Activated T-helper 1 cell treated with anti-CD3 and anti-CD28 coated beads, Interleukin-2, amount 50 U/mL, for 16 hours (primary cell): ENCODE measurements at places on chromosomes 3 and 15.

- no peak for DNase-seq
Observed at GRCh38 chr3:195828762-195829161, 17.0 kb upstream of the MUC4 start.

GRCh38 chr3:133192967-133193366, 154.8 kb downstream of the TMEM108 start:
- no peak for DNase-seq

GRCh38 chr15:80611543-80612080, 83.5 kb upstream of the ABHD17C start:
- DNase-seq = no peak

- DNase-seq = no peak
Observed at GRCh38 chr15:90209591-90209990, 8.5 kb downstream of the SEMA4B start.

GRCh38 chr3:66432767-66433521, 67.9 kb downstream of the LRIG1 start:
- no peak for DNase-seq

DNA sequence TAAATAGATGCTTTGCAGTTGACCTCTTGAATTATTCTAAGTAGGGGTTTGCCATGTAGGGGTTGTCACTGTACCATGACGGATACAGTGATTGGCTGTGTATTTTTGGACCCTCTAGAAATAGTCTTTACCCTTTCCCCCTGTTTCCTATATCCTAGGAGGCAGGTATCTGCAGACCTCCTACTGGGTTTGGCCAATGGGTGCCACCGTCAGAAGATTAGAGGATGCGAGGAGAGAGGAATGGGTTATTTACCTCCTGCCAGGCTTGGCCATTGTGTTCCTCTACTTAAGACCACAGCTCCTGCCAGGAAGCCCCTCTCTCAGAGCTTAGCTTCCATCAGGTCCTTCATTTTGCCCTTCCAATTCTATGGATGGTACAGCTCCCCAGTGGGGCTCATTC, 40.2 kb upstream of the CLRN1 start:
- no peak for DNase-seq

- DNase-seq = no peak
Observed at GRCh38 chr3:42541079-42541478, 38.6 kb downstream of the VIPR1 start.

DNA sequence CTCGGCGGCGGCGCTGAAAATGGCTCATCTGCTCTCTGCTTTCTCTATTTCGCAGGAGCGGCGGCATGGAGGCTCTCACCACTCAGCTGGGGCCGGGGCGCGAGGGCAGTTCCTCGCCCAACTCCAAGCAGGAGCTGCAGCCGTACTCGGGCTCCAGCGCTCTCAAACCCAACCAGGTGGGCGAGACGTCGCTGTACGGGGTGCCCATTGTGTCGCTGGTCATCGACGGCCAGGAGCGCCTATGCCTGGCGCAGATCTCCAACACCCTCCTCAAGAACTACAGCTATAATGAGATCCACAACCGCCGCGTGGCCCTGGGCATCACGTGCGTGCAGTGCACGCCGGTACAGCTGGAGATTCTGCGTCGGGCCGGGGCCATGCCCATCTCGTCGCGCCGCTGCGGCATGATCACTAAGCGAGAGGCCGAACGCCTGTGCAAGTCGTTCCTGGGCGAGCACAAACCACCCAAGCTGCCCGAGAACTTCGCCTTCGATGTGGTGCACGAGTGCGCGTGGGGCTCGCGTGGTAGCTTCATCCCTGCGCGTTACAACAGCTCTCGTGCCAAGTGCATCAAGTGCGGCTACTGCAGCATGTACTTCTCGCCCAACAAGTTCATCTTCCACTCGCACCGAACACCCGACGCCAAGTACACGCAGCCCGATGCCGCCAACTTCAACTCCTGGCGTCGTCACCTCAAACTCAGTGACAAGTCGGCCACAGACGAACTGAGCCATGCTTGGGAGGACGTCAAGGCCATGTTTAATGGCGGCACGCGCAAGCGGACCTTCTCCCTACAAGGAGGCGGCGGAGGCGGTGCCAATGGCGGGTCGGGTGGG, 790 bp downstream of the SKOR1 start:
- DNase-seq = no peak

DNA sequence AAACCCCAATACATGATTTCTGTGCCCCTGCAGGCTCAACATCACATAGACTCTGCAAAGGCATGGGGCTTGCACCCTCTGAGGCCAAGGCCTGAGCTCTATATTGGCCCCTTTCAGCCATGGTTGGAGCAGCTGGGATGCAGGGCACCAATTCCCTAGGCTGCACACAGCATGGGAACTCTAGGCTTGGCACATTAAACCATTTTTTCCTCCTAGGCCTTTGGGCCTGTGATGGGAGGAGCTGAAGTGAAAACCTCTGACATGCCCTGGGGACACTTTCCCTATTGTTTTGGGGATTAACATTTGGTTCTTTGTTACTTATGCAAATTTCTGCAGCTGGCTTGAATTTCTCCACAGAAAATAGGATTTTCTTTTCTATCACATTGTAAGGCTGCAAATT, 1629.5 kb downstream of the OTOL1 start:
- no peak for DNase-seq

DNA sequence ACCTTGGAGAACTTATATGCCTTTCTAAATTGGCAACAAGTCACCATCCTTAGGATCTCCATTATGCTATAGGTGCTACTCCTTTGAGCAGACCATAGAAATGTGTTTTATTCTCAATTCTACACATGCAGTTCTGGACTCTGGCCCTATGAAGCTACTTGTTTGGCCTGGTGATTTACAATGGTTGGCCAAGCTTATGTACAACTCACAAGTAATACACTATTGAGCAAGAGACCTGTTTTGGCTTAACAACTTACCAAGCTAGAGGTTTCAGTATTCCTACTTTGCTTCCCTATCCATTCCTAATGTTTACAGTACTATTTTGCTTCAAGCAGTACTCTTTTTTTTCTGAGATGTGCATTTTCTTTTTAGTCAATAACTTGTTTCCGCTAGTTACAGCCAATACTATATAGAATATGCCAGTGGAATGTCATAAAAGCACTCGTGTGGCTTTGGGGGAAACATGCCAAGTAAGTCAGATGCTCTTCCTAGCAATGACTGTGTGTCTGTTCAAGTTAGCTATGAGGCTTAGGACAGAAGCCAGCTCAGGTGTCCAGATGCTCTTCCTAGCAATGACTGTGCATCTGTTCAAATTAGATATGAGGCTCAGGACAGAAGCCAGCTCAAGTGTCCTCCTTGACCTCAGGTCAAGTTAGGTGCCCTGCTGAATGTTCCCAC, 174.9 kb upstream of the SEMA6D start:
- no peak for DNase-seq

GRCh38 chr3:183895774-183896173, 11.1 kb upstream of the PARL start:
- DNase-seq = no peak

DNA sequence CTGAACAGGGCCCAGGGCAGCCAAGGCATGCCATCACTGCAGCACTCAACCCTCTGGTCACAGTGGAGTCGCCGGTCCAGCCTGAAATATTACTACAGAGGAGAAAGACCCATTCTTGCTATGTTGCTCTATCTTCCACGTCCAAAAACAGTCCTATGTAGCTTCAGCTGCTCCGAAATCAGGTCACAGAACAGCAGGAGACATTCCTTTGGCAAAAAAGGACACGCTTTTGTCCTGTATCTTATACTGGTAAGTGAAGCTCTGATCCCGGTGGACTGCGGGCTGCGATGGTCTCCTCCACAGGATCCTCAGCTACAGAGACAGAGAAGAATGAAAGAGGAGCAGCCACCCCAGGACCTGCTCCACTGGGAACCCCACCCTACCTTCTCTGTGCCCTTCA, 17.6 kb downstream of the ELP6 start:
- no peak for DNase-seq

DNA sequence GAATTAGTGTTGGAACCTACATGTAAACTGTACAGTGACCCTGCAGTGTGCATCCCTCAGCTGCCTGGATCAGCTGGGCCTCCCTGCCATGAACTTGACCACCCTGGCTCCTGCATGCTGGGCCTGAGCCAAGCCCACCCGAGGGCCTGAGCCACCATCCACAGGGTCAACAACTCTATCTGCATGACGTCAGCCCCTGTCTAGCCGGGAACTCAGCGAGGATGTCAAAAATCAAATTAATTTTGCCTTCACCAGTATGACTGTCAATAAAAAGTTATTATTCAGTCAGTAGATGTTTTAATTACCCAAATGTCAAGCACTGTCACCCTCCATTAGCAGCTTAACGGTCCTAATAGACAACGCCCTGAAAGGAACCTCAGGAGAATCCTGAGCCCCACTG, 181.4 kb downstream of the NTRK3 start:
- DNase-seq = no peak

- no peak for DNase-seq
Observed at GRCh38 chr3:126121074-126121473, 37.1 kb upstream of the SLC41A3 start.

DNA sequence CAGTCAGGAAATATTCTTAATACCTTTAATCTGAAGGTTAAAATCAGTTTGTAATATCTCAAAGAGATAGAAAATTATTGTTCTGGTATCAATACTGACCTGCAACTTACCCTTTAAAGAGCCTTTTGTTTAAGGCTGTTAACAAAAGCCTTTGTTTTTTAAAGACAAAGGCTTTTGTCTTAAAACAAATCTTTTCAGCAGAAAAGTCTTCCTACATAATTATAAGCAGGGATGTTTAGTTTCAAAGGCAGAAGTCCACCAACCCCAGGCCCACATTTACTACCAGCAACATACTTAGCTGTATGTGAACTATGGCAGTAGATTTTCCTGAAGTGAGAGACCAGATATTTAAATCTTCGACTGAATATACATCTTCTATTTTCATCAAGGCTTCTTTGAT, 36.2 kb downstream of the SLC30A4 start:
- no peak for DNase-seq

- DNase-seq = no peak
Observed at GRCh38 chr3:126369490-126369889, 12.3 kb upstream of the KLF15 start.

DNA sequence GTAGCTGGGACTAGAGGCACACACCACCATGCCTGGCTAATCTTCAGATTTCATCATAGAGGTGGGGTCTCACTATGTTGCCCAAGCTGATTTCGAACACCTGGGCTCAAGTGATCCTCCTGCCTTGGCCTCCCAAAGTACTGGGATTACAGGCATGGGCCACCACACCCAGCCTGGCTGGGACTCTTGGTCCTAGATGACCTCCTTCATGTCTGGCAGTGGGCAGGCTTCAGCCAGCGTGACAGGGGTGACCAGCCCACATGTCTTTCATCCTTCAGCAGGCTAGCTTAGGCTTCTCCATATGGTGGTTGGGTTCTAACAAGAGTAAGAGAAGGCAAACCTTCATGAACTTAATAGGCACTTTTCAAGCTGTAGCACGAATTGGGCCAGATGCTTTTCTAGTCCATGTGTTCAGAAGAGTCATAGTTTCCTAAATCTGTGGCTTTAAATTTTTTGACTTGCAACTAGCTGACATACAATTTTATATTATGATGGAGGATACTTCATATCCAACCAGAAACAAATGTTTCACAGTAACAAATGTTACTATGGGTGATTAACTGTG, 7.6 kb downstream of the GPD1L start:
- no peak for DNase-seq

- DNase-seq = no peak
Observed at GRCh38 chr3:150419959-150420358, 11.9 kb downstream of the TSC22D2 start.

- no peak for DNase-seq
Observed at GRCh38 chr3:197367081-197367780, 68.8 kb upstream of the DLG1 start.

- no peak for DNase-seq
Observed at GRCh38 chr3:14488286-14489041, 51.7 kb downstream of the GRIP2 start.

- no peak for DNase-seq
Observed at GRCh38 chr3:135834465-135834864, 131.1 kb upstream of the PPP2R3A start.

- DNase-seq = no peak
Observed at GRCh38 chr3:177538048-177538749, 340.9 kb upstream of the TBL1XR1 start.

DNA sequence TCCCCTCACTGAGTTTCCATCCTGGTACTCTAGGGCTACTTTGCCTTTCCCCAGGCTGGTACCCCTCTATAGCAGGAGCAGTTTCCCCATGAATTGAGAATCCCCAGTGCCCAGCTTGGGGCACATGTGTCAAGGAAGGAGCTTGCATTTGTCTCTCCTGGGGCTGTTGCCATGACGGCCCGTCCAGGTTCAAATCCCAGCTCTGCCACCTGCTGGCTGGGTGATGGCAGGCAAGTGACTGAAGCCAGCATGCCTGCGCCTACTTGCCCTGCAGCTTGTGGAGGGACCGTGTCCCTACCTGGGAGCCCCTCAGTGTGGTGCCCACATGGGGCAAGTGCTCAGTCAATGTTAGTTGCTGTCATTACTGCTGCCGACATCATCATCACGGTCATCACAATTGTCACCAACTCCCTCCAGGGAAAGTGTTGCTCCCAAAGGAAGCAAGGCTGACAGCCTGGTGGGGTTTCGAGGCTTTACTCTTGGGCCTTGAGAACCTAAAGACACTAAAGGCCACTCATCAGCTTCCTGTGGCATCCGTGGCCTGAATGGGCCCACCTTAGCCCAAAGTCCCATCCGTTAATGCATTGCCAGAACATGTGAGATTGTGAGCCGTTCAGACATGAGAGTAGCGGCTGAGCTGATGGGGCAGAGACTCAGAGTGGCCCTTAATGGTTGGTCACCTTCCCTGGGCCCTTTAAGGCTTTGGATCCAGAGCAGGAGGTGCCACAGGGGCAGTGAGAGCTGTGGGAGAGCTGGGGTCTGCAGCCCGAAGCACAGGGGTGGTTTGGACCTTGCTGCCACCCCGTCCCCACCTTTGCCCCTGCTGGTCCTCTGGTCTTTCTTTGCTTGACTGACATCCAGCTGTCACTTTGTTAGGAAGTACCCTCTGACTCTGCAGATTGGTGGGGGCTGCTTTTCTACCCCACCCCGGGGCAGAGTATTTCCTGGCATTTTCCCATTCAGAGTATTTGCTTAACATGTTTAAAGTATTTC, 144.4 kb downstream of the DNAJB8 start:
- DNase-seq = peak; percentile 24

GRCh38 chr15:68822818-68823217, 2.1 kb upstream of the ANP32A start:
- no peak for DNase-seq

DNA sequence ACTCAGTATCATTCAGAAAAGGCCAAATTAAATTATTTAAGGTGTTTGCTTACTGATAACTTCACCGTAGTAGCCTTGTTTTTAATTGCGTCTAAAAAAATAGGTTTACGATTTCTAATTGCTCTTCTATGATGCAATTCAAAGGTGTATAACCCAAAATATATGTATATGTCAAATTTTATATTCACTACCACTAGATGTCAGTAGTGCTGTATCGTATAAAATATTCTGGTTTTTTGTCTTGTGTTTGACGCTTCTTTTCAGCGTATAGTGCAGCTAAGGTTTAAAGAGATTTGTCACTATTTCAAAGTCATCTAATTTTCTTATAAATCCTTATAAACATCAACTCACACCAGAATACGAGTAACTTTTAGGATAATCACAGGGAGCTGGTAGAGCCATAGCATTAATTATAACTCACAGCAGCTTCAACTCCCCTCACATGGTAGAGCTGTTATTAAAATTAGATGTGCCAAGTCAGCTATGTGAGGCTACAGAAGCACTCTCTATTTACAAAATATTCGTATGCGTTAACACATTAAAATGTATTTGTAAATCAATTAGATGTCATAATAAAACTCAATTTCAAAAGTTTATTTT, 3.5 kb downstream of the PFN2 start:
- DNase-seq = no peak

- DNase-seq = no peak
Observed at GRCh38 chr15:84797801-84798200, 19.4 kb upstream of the ALPK3 start.
